ENCODE measurements at places on chromosomes 7 and 10. TPM values are rescaled to one million over a fixed set of nuclear protein-coding genes. Genes with fewer than 3 reads are reported as not detected.

GRCh38 chr7:137753948-137754851, 92.6 kb downstream of the DGKI start:
- no peak for DNase-seq

GRCh38 chr10:10045765-10046028, 972.0 kb upstream of the CELF2 start:
- DNase-seq = no peak

DNA sequence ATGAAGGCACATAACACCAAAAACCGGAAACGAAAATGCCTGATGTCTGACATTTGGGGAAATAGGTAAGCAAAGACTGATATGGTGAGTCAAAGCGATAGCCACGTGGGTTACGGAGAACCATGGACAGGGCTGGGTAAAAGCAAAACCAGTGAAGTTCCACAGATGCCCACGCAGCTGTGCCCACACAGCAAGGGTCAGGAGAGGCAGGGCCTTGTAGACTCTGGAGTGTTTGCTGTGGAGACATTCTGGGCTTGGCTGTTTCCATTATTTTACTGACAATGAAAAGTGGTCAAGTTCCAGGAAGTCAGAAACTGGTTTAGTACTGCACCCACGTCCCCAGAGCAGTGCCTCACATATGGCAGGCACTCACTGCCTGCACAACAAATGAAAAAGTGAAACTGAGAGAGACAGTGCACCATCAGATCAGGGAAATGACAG, 148.7 kb downstream of the ZMYND11 start:
- no peak for DNase-seq

The CPVL gene
- total RNA-seq = 4.9 TPM

DNA sequence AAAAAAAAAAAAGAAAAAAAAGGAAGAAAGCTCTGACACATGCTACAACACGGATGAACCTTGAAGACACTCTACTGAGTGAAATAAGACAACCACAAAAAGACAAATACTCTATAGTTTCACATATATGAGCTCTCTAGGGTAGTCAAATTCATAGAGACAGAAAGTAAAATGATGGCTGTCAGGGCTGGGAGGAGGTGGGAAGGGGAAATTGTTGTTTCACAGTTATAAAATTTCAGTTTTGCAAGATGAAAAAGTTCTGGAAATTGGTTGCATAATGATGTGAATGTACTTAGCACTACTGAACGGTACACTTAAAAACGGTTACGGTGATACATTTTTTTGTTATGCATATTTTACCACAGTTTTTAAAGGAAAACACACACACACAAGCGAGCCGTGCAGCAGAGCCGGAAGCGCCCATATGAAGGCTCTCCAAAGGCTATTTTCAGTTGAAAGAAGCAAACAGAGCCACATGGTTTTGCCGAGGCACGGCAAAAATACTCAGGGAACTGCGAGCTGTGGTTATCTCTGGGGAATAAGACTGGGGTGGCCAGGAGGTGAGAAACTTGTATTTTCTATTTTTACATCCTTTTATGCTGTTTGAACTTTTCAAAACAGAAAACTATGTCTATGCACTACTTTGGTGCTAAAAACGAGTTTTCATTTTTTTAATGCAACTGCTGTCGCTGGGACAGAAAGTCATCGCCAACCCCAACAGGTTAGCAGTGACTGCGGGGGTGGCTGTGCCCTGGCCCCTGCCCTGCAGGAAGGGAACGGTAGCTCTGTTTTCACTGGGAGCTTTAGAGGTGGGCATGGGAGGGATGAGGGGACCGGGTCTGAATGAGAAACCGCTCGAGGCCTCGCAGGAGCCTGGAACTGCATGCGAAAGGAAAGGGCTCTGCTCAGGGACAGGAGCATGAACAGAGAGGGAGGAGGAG, 132.9 kb downstream of the OAT start:
- DNase-seq = no peak

DNA sequence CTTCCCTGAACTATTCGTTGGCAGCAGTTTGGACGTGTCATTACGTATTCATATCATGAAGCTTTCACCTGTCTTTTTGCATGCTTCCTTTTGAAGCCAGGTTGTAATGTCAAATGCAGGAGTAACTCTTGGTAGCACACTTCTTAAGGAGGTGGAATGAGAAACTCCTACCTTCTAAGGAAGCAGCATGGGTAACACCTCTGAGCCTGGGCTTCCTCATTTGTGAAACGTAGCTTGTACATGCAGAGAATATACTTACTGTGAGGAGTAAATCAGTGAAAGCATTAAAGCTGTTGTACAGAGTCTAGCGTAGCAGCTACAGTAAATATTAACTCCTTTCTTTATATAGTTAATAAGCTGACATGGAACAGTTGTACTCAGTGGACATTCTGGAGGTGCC, 21.1 kb downstream of the CUL1 start:
- DNase-seq = no peak

DNA sequence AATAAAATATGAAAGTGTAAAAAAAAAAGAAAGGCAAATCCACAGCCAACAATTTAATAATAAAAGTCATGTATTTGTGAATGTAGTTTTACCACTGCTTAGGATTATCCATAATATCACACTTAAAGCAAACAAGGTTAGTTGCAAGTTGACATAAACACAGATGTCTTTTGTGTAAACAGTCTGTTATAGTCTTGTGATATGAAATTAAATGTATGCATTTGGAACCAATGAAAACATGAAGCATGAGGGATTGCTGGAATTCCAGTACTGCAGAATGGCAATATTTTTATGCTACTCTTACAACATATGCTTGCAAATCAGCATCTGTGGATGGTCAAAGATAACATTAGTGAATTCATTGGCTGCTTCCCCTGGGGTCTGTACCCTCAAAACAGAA, 148.1 kb downstream of the DNAJB9 start:
- DNase-seq = no peak

The PDE6C gene
- not detected for total RNA-seq

GRCh38 chr7:2084331-2084730, 148.4 kb downstream of the MAD1L1 start:
- DNase-seq = no peak

The TRPV6 gene
- total RNA-seq = 0.05 TPM

The SH2D4B gene
- total RNA-seq = not detected

DNA sequence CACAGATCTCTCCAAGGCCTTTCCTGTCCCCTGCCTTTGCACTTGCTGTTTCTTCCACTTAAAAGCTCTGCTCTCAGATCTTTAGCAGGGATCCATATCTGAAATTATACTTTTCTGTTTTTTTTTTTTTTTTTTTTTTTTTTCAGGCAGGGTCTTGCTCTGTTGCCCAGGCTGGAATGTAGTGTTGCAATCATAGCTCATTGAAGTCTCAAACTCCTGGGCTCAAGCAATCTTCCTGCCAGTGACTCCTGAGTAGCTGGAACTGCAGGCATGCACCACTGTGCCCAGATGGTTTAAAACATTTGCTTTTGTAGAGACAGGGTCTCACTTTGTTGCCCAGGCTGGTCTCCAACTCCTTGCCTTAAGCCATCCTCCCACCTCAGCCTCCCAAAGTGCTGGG, 5.0 kb upstream of the TSPAN15 start:
- DNase-seq = no peak

The NYAP1 gene
- 0.69 TPM for total RNA-seq

The GIMAP7 gene
- total RNA-seq = 5.6 TPM

DNA sequence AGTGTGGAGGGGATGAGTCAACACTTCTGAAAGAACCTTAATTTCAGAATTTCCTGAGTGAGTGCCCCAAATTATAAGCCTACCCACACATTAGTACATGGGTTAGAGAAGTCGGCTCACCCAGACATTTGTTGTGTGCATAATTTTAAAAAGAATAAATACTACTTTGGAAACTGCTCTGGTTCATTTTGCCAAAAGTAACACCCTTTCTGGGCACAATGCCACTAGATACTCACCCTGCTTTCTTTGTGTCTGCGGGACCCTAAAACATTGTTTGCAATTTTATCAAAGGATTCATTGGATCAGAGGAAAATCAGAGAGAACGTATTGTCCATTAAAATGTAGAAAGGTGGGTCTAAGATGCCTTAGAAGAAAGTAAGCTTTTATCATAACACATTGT, 245.5 kb upstream of the NRP1 start:
- no peak for DNase-seq

The MYH16 gene
- not detected for total RNA-seq

Data from colonic mucosa (tissue), 4 donors.